ENCODE measurements at places on chromosomes 6 and 20.
A peak's percentile ranks its signal among the peaks of the same experiment; 100 is the strongest.

- DNase-seq, result no peak
These were observed 56.7 kb downstream of the TRIM27 start for GRCh38 chr6:28867086-28867409.

- DNase-seq, result no peak
These were observed 4.3 kb downstream of the ZBTB46 start for GRCh38 chr20:63826753-63827152.

GRCh38 chr20:4026093-4026601 lies 10.8 kb upstream of the RNF24 start:
- DNase-seq, result peak; percentile 64

DNA sequence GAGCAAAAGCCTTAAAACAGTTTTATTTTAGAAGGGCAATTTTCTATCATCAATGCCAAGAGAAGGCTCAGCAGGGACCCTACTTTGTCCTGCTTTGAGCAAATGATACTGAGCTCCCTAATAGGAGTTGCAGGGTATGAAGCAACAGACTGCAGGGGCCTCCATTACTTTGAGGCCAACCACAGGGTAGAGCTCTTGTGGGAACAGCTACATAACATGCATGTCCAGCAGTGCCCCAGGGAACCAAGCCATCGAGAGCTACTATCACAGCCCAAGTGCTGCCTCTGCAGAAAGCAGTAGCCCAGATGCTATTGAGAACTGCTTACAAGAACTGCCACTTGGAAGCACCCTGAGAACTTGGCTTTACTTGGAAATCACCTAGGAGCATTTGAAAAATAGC lies 222.1 kb downstream of the LAMA2 start:
- no peak for DNase-seq

GRCh38 chr6:100461278-100461916 lies 3.3 kb downstream of the SIM1 start:
- DNase-seq, result peak; percentile 85

- no peak for DNase-seq
These were observed 61.3 kb upstream of the MYLIP start for GRCh38 chr6:16067568-16067967.

Measured in H7 (cell line).